ENCODE measurements at places on chromosomes 2 and 18.
A peak's percentile ranks its signal among the peaks of the same experiment; 100 is the strongest.

GRCh38 chr2:11771971-11772615 is 25.7 kb downstream of the LPIN1 start:
- DNase-seq = no peak

DNA sequence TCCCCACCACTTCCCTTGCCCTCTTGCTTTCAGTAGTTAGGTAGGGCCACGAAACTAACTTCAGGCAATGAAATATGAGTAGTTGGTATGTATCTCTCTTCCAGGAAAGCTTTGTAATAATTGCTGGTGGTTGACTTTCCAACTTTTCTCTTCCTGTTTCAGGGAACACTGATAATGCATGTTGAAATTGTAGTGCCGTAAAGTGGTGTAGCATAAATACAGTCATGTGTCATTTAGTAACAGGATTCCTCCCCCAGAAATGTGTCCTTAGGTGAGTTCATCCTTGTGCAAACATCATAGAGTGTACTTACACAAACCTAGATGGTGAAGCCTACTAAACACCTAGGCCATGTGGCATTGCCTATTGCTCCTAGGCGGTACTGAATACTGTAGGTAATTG is 429.2 kb downstream of the PID1 start:
- DNase-seq = no peak

DNA sequence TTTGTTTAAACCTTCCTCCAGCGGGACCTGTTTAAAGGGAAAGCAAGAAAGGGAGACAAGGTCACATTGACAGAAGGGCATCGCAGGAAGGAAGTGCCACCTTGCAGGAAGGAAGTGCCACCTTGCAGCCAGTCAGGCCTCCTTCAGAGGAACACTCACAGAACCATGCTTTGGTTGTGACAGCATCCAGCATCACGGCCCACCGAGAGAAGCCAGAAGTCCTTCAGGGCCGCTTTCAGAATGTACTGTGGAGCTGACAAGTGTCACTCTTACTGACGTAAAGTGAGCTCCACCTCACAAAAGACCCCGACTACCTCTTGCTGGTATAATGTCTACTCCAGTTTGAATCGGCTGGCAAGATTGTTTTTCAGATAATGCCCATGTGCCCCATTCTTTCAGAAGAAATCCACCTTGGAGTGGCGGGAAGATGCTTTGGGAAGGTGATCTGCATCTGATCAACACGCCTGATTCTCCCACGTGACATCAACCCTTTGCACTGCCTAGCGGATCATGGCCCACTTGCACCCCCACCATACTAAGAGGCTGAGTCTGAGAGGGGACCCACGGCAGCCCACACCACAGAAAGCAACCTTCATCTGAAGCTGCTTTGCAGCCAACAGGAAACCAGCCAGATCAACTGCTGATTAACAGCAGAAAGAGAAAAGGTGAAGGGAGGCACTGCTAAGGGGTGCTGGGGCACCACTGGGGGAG is 99.8 kb downstream of the UXS1 start:
- no peak for DNase-seq

DNA sequence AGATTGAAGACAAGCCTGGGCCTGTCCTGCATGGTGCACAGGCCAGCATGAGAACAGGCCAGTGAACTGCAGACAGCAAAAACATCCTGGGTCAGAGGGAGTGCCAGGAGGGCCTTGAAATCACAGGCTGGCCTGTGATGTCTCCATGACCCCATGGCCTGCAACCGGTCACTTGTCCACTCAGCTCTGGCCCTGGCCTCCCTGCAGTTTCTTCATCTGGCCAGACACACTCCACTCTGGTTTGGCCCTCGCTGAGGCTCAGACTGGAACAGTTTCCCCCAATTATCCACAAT is 12.6 kb downstream of the CYRIA start:
- DNase-seq = no peak

DNA sequence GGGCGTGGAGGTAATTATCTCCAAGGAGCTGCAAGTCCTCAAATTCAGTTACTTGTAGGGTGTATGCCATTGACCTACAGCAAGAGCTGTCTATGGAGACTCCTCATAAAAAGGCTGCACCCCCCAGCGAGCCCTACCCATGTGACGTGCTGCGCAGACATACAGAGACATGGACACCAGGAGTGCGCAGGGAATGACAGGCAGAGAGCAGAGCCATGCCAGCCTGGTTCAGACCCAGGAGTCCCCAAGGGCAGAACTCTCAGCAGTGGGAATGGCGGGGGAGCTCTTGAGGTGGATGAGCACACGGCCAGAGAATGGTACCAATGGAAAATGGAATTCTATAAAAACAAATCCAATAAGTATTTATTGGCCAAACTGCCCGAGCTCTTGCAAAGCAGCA is 310.1 kb downstream of the MYCN start:
- no peak for DNase-seq

DNA sequence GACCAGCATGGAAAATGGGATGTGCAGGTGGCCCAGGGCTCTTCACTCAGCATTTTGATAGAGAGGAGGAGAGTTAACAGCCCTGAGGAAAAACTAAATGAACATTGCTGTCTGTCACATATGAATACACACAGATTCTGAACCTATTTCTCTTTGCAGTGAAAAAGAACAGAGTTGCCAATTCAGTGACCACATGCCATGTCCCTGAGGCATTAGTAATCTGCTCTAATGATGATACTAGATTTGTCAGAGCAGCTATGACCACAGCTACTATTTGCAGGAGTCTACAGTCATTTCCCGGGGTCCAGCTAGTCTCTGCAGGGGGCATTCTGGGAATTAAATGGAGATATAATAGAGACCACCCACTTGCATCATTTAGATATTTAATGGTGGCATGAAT is 267.6 kb downstream of the TMX3 start:
- DNase-seq = no peak

GRCh38 chr18:36634573-36635216 is 194.1 kb downstream of the TPGS2 start:
- no peak for DNase-seq

- no peak for DNase-seq
These were observed 321.9 kb upstream of the RAB12 start for GRCh38 chr18:8287196-8287885.

GRCh38 chr2:217820904-217821303 is 181.9 kb downstream of the TNS1 start:
- DNase-seq = no peak

DNA sequence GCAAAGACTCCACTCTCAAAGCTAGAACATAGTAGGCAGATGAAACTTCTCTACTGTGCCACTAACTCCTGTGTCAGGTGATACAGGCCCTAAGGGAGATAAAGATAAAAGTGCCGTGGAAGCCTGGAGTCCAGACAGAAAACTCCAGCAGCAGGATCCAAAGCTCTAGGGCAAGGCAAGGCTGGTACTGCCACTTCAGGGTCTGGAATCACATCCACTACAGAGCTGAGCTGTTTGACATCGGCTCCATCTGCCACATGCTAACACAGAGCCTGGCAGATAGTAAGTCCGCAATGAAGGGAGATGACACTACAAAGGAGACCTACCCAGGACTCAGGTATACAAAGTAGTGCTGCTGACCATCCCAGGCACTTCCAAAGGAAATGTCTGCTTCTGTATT is 34.4 kb downstream of the EPG5 start:
- DNase-seq = no peak

- no peak for DNase-seq
These were observed 301.5 kb downstream of the NDUFA10 start for GRCh38 chr2:239723486-239724193.

DNA sequence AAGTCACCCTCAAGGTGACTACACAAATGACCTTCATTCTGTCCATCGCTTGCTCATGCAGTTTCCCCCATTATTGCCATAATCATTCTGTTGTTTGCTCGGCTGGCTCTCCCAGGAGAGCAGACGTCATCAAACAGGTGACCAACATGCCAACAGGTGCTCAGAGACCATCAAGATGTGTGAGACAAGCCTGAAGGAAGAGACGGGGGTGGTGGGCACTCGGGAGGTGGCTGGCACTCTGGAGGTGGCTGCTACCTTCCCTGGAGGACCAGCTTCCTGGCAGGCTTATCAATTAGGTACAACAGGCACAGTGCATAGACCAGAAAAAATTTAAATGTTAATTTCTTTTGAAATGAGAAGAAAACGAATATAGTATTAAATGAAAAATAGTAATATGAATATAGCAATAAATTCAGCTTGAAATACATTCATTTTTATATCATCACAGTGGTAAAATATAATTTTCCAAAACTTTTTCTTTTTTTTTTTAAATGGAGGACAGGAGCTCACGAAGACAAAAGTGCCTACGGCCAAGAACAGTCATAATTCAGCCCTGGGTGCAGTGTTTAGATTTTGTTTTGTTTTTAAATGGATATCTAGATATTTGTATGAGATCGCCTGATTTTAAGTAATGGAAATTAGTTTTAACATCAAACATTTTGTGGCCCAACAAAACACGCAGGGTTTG is 16.9 kb upstream of the HAAO start:
- DNase-seq = peak; percentile 66

Measured in KBM-7 (cell line).